Fibroblast of lung (primary cell): ENCODE measurements at places on chromosomes 16 and 17. TPM values are rescaled to one million over a fixed set of nuclear protein-coding genes. Genes with fewer than 3 reads are reported as not detected.

GRCh38 chr16:72203401-72203800 lies 31.4 kb upstream of the PMFBP1 start:
- DNase-seq, result peak; percentile 29

DNA sequence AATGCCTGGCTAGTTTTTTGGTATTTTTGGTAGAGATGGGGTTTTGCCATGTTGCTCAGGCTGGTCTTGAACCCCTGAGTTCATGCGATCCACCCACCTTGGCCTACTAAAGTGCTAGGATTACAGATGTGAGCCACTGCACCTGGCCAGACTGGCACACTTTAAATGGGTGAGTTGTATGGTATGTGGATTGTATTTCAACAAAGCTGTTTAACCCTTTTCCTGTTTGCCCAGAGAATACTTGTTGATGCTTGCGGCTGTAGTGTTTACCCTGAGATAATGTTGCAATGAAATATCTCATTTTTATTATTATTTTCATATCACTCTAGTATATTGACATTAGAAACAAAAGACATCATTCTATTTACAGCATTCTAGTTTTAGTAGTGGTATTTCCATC lies 17.1 kb upstream of the TMEM94 start:
- no peak for DNase-seq

HSPB9 gene
- not detected in 2 replicates for total RNA-seq

PLA2G10 gene
- total RNA-seq, result not detected in 2 replicates

IRX5 gene
- total RNA-seq, result under 0.01 and 0.17 TPM in 2 replicates
